Right kidney (tissue), 9 donors: ENCODE measurements at places on chromosomes 7 and 10.

DNA sequence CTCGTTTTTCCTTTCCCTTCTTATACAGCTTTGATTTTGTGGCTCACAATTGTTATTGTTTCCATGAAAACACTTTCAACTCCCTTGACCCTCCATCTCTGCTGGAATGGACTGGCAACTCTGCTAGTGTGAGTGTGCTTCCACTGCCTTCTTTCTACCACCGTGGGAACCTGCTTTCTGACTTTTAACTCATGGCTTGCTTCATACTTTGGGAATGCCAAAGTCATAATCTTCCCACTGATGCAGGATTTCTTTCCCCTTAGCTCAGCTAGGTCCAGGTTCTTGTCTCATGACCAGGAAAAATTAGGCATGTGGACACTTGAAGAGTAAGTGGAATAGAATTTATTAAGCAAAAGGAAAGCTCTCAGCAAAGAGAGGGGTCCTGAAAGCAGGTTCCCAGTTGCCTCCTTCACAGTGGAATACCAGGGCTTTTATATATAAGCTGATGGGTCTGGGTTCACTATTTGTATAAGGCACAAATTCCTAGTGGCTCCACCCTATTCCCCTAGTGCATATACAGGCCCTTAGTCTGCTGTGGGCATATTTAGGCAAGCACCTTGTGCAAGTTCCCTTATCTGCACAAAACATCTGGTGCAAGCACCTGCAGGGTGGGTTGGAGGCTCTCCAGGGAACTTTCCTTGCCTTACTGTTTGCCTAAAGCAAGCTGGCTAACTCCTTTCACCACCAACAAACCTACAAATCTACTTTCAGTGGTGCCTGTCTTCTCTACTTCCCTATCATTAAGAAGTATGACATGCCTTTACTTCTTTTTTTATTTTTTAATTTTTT is 119.5 kb downstream of the CFAP58 start:
- DNase-seq: no peak

GRCh38 chr7:123715198-123715597 is 33.6 kb downstream of the WASL start:
- DNase-seq: no peak

- peak; percentile 85 for DNase-seq
Observed at GRCh38 chr7:27156508-27156898, at the start of gene HOXA7. HOXA7 (minus strand) TSS chr7:27156675; CDS start chr7:27156545, 130 bp downstream.

- no peak for DNase-seq
Observed at GRCh38 chr7:587767-588166, 68.1 kb upstream of the PDGFA start.

- DNase-seq: peak; percentile 32
Observed at GRCh38 chr10:484441-484924, 205.0 kb downstream of the DIP2C start.

DNA sequence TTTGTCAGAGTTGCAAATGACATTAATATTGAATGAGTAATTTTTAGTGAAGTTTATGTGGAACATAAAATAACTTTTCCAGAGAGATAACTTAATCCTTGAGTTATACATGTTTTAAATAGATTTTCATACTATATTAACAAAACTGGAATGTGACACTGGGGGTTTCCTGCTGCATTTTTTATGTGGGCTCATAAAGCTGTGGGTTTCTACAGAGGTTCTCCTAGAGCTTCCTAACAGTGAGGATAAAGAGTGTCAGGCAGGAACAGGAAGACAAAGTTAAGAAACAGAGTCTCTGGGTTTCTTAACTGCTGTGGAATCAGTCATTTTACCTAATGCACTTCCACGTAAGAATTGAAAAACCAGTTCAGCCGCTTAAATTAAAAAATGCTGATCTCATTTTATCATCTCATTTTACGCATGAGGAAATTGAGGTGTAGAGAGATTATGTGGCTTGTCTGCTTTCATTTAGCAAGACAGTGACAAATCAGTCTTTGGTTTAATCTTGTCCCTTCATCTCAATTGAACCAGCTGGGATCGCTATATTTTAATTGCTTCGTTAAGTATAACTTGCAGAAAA is 5.0 kb downstream of the CD36 start:
- no peak for DNase-seq

GRCh38 chr10:112393341-112393740 is 19.4 kb downstream of the ACSL5 start:
- no peak for DNase-seq

DNA sequence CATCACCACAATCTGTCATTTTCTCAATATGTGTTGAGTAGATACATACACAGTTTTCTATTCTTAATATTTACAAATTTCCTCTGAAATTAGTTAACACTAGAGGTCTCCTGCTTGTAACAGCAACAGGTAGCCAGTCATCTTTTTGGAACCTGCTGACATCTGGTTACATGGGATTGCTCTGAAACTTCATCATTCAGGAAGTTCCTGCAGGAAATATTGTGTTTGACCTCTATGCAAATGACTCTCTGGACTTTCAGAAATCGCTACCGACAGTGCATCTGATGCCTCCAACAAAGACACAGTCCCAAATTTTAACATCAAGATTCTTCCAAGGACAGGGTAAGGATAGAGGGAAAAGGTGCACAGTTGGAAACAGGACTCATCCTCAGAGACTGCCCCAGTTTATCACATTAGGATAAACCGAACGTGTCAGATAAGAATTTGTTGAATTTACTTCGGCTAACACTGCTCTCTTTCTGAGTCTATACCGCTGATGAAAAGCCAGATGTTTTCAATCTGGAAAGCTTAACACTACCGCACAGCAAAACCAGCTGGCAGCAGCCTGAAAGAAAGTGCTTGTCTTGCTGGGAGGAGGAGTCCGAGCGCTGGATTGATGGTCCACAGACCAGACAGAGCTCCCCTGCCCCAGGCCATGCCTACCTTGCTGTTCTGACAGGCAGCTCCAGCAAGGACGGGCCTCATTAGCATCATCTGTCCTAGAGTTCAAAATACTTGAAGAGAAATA is 633.4 kb downstream of the PARD3 start:
- DNase-seq: peak; percentile 62

GRCh38 chr7:24455813-24456525 is 117.3 kb upstream of the PALS2 start:
- no peak for DNase-seq

- DNase-seq: no peak
Observed at GRCh38 chr7:131145770-131146169, 181.9 kb upstream of the MKLN1 start.

DNA sequence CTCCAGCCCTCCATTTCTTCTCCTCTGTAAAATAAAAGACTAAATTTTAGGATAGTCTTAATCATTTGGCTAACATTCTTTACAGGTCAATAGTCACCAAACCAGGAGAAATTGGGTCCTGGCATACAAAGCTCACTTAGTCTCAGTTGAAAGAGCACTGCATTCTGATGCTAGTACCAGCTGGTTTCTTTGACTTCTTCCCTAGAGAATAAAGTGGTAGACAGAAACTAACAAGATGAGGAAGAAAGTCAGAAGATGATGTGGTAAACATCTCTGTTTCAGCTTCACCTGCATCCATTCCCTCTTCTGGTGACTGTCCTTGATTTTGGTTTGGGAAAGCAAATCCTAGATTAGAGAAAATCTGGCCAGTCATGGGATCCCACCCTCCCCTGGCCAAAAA is 37.2 kb downstream of the NKX2-3 start:
- DNase-seq: no peak

GRCh38 chr10:3737864-3738263 is 47.1 kb downstream of the KLF6 start:
- DNase-seq: no peak

GRCh38 chr7:98374285-98374680 is 26.6 kb downstream of the BAIAP2L1 start:
- DNase-seq: no peak

GRCh38 chr10:79196470-79197461 is 128.0 kb downstream of the ZMIZ1 start:
- peak; percentile 72 for DNase-seq

DNA sequence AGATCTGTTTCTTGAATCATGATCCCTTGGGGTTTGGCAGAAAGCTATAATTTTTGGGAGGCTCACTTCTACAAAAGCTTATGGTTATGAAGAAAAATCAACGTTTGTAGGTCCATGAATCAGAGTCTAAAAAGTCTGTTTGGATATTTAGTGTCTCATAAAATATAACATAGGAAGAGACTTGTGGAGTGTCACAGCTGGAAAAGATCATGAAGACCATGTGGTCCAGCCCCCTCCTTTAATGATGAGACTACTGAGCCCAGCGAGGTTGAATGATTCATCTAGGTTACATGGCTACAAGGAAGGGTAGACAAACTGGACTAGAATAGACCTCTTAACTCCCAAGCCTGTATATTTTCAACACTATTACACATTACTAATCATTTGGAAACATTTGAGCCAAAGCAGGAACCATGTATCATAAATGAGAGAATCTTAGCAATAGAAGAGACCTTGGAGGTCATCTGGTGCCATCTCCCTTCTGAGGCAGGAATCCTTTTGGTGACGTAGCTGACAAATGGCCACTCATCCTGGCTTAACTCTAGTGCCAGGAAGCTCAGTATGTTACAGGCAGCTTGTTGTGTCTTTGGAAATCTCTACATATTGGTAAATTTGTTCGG is 152.5 kb downstream of the CREB5 start:
- DNase-seq: no peak

DNA sequence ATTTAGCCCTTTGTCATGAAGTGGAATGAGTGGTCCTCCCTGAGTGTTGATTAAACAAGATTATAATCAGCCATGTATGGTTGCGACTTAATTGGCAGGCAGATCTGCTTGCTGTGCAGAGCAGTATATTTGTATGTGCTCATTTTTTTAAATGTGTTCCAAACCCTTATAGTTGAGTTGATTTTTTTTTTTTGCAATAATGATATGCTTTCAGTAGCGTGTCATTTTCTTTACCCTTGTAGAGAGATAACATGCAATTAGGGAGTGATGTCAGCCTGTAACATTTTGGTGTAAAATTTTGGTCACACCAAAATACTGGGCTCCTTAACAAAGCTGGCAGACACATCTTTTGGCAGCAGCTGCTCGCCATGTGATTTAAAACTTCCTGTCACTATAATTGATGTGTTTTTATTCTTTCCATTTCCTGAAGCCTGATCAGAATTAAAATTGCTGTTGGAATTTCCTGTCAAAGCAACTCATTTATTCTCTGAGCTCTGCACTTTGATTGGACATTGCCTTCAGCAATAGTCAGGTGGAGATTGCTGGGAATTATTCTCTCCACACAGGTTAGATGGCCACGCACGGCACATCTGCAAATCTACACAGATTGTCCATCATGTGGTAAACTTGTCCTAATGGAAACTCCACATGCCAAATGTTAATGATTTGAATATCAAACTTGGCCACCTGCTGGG is 125.3 kb downstream of the DYNC1I1 start:
- DNase-seq: no peak

GRCh38 chr7:158495216-158495615 is 92.4 kb downstream of the PTPRN2 start:
- DNase-seq: no peak

GRCh38 chr7:107609811-107610261 is 29.8 kb downstream of the BCAP29 start:
- no peak for DNase-seq

DNA sequence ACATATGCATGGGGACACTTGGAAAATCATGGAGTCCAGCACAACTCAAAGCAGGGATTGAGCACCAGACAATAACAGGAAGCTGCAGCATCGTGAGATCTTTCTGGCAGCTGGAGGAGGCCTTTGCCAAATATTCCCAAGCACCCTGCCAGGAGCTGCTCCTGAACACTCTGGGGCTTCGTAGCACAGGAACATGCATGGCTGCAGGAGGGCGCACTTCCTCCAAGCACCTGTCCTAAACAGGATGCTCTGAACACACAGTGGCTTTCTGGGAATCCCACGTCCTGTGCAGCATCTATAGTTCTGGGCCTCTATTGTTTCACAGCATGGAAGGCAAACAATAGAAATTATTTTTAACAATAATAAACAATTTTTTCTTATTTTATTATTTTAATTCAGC is 4.1 kb downstream of the ABLIM1 start:
- no peak for DNase-seq

GRCh38 chr7:143882604-143883078 is 19.3 kb downstream of the TCAF1 start:
- peak; percentile 85 for DNase-seq

GRCh38 chr7:132739271-132739955 is 163.1 kb upstream of the PLXNA4 start:
- no peak for DNase-seq

DNA sequence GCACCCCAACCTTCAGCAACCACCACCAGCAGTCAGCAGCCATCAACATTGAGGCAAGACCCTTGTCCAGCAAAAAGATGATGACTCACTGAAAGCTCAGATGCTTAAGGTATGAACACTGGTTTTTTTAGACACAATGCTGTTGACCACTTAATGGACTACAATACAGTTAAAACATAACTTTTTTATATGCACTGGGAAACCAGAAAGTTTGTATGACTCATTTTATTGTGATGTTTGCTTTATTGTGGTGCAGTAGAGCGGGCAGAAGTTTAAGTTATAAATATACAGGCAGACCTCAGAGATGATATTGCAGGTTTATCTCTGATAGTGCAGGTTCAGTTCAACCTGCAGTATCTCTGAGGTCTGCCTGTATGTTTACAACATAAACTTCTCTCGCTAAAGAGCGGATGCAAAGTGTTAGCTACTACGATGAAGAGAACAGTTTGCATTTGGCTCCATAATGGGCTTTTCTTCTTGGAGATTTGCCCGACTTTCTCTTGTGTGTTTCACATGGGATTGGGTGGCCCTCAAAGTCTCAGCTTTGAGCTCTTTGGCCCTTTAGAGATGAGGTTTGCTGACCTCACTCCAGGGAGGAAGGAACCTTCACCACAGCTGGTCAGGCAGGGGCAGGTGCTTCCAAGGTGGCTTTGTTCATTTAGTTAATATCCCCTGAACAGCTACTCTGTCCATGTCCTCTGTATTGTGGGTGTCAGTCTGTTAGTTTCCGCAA is 84.4 kb upstream of the SHH start:
- no peak for DNase-seq

DNA sequence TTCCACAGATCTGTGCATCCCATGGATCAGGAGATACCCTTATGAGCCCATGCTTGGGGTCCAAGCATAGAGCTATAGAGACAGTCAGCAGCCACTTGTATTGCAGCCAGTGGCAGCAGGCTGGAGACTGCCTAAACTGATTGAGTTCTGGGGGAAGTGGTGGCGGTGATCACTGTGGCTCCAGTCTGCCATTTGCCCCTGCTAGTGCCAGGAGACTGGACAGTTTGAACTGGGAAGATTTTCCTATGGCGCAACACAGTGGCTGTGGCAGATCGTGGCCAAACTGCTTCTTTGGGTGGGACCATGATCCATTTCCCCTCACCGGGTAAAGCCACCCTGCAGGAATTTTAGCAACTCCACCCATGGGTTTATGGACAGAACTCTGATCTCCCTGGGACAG is 679.7 kb upstream of the SEMA3D start:
- no peak for DNase-seq
